ENCODE measurements at places on chromosomes 2 and 18. TPM values are rescaled to one million over a fixed set of nuclear protein-coding genes. Genes with fewer than 3 reads are reported as not detected.

The CNDP1 gene
- 0.02 TPM for polyA plus RNA-seq

The POMC gene
- 5.0 TPM for polyA plus RNA-seq

The DLGAP1 gene
- 2.0 TPM for polyA plus RNA-seq

The NXPH2 gene
- 3.2 TPM for polyA plus RNA-seq

The CYS1 gene
- polyA plus RNA-seq: 5.9 TPM
